Cardiac muscle cell (in vitro differentiated cells and primary cell): ENCODE measurements at places on chromosomes 4 and X. TPM values are rescaled to one million over a fixed set of nuclear protein-coding genes. Genes with fewer than 3 reads are reported as not detected.
A peak's percentile ranks its signal among the peaks of the same experiment; 100 is the strongest.

DNA sequence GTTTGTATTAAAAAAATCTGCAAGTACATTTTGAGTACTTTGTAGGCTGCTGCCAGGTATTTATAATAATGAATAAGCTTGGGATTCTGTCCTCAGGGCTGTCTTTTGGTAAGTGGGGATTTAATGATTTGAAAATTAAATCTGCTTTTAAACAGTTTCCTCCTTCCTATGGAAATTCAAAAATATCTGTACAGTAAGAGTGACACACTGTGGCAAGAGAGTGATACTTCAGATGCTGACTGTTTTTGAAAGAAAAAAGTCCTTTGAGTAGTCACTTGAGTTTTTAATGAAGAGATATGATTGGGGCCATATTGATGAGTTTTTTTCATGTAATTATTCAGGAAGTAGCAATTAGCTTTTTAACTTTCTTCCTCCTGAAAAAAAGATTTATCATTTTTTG, 49.2 kb downstream of the SMARCAD1 start:
- H3K27ac ChIP-seq, result no peak overlapping the region
- no peaks in the 10 kb centered on the region for H3K27me3 ChIP-seq
- no peak for DNase-seq
- no peak overlapping the region for H3K4me3 ChIP-seq
- no peaks in the 10 kb centered on the region for H3K4me1 ChIP-seq
- peaks cover 21% of the 10 kb centered on the region for H3K36me3 ChIP-seq

- no peaks in the 10 kb centered on the region for H3K27me3 ChIP-seq
- H3K27ac ChIP-seq, result no peak overlapping the region
- H3K4me1 ChIP-seq, result peaks cover 4% of the 10 kb centered on the region
- H3K4me3 ChIP-seq, result no peak overlapping the region
Observed at GRCh38 chrX:16658284-16658683, 8.3 kb downstream of the S100G start.

Gene RGN
- 5.7 and 15.4 TPM in 2 replicates for total RNA-seq

GRCh38 chr4:39102297-39102696, 40.3 kb downstream of the KLHL5 start:
- H3K27me3 ChIP-seq, result no peaks in the 10 kb centered on the region
- no peaks in the 10 kb centered on the region for H3K4me1 ChIP-seq
- no peak overlapping the region for H3K27ac ChIP-seq
- H3K4me3 ChIP-seq, result no peak overlapping the region
- H3K36me3 ChIP-seq, result no peaks in the 10 kb centered on the region
- no peak for DNase-seq

GRCh38 chr4:56371426-56372220, 15.7 kb downstream of the AASDH start:
- no peaks in the 10 kb centered on the region for H3K4me1 ChIP-seq
- no peaks in the 10 kb centered on the region for H3K27me3 ChIP-seq
- H3K4me3 ChIP-seq, result no peak overlapping the region
- H3K27ac ChIP-seq, result peak overlapping the region; percentile 21
- DNase-seq, result no peak

DNA sequence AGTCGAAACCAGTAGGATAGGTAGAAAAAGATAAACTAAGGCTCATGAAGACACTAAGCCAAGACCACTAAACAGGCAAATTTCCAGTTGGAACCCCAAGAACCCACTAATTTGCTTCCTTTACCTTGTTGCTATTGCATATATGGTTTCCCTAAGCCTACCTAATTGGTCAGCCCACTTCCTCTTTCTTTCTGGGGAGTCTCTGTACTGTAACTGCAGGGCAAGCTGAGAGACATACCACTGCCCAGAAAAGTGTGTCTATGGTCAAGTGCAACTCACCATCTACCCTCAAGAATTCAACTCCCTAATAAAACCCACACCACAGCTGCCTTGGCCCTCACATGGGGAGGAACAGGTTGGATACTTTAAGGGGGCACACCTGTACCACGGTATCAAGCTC, 28.6 kb downstream of the IDS start:
- no peak overlapping the region for H3K27ac ChIP-seq
- DNase-seq, result no peak
- no peaks in the 10 kb centered on the region for H3K36me3 ChIP-seq
- H3K27me3 ChIP-seq, result peaks cover under 1% of the 10 kb centered on the region

GRCh38 chr4:40570348-40571077, 59.2 kb downstream of the RBM47 start:
- H3K4me1 ChIP-seq, result peaks cover 1% of the 10 kb centered on the region
- H3K27ac ChIP-seq, result no peak overlapping the region
- H3K36me3 ChIP-seq, result no peaks in the 10 kb centered on the region
- H3K27me3 ChIP-seq, result no peaks in the 10 kb centered on the region
- DNase-seq, result no peak

DNA sequence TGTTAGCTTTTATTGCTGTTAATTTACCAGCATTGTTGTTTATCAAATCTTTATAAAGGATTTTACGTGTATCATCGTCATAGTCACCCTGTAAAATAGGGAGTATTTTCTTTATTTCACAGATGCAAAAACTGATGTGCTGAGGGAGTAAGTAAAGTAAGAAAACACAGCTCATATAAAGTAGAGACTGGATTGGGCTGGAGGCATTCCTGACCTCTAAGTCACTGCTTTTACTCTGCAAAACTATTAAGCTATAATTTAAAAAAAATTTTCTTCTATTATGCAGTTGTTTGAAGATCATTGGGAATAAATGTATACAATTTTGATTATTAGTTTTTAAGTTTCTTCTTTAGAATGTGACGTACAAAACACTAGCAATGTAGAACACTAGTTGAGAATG, 45.9 kb downstream of the NUDT6 start:
- no peak for DNase-seq
- H3K36me3 ChIP-seq, result no peaks in the 10 kb centered on the region
- H3K4me3 ChIP-seq, result no peak overlapping the region

GRCh38 chr4:146099585-146099984, 75.9 kb upstream of the LSM6 start:
- no peak overlapping the region for H3K27ac ChIP-seq
- H3K36me3 ChIP-seq, result no peaks in the 10 kb centered on the region
- no peak for DNase-seq
- H3K4me1 ChIP-seq, result no peaks in the 10 kb centered on the region
- no peaks in the 10 kb centered on the region for H3K27me3 ChIP-seq

- peak overlapping the region; percentile 22 for H3K27ac ChIP-seq
- H3K36me3 ChIP-seq, result no peaks in the 10 kb centered on the region
- no peaks in the 10 kb centered on the region for H3K27me3 ChIP-seq
- DNase-seq, result peak; percentile 15
- H3K4me1 ChIP-seq, result peaks cover 68% of the 10 kb centered on the region
Observed at GRCh38 chr4:138800421-138800820, 215.2 kb upstream of the NOCT start.

DNA sequence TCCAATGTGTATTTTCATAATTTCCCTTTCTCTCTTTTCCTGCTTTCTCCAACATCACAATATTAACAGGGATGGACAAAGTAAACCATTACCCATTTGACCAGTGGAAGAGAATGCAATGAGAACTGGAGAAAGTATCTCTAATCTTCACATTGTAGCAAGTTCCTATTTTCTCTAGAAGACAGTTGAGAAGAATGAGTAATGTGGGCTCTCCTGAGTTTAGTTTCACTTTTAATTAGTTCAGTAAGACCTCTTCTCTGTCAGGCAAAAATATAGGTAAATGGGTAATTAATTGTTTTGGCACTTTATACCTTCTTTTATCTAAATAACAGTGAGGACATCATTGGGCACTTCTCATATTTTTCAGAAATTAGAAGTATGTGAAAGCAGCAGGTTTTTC, 602.0 kb downstream of the GLUD2 start:
- DNase-seq, result no peak
- no peak overlapping the region for H3K4me3 ChIP-seq
- H3K36me3 ChIP-seq, result no peaks in the 10 kb centered on the region
- H3K27me3 ChIP-seq, result no peaks in the 10 kb centered on the region

- peak; percentile 47 for DNase-seq
- no peaks in the 10 kb centered on the region for H3K36me3 ChIP-seq
- H3K4me3 ChIP-seq, result no peak overlapping the region
- no peak overlapping the region for H3K27ac ChIP-seq
- peaks cover 28% of the 10 kb centered on the region for H3K27me3 ChIP-seq
Observed at GRCh38 chr4:41541687-41542094, 3.7 kb downstream of the LIMCH1 start.

GRCh38 chr4:138113819-138114400, 128.2 kb downstream of the SLC7A11 start:
- peaks cover 13% of the 10 kb centered on the region for H3K4me1 ChIP-seq
- H3K27me3 ChIP-seq, result no peaks in the 10 kb centered on the region
- DNase-seq, result no peak
- no peak overlapping the region for H3K4me3 ChIP-seq
- H3K36me3 ChIP-seq, result no peaks in the 10 kb centered on the region
- H3K27ac ChIP-seq, result peak overlapping the region; percentile 4

- no peaks in the 10 kb centered on the region for H3K27me3 ChIP-seq
- DNase-seq, result no peak
- H3K27ac ChIP-seq, result no peak overlapping the region
- H3K36me3 ChIP-seq, result no peaks in the 10 kb centered on the region
- no peak overlapping the region for H3K4me3 ChIP-seq
Observed at GRCh38 chr4:92516450-92516849, 212.7 kb downstream of the GRID2 start.

Gene MEPE
- total RNA-seq, result not detected in 2 replicates

DNA sequence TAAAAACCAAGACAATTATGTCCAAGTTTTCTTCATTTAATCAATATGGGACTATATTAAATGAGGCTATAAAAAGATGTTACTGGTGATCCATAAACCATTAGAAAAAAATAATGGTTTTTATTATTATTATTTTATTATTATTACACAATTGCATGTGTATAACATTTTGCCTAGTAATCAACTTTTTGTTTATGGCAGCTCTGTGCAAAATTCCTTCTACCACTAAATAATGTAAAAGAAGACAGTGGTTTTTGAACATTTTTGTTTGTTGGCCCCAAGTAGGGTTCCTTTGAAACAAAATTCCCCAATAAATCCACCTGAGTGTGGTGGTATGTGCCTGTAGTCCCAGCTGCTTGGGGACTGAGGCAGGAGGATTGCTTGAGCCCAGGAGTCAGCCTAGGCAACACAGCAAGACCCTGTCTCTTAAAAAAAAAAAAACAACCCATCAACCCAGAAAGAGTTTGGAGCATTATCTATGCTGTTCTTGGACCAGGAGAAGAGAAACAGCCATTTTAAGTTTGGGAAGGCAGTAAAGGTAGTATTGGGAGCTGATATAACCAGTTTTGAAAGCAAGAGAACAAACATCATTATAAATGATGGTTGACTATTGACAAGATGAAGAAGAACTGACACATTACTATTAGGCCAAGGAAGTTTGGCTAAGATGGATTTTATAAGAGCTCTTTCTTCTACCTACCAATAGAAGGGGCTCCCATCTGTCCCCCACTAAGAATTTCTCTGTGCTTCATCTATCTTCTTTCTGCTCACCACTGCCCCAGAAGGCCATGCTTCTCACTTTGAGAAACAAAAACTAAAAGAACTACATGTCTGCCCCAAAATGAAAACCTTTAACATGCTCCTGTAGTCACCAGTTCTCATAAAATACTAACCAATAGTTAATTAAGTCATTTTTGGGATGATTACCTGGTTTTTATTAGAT, 2.2 kb downstream of the TMEM156 start:
- no peaks in the 10 kb centered on the region for H3K36me3 ChIP-seq
- no peaks in the 10 kb centered on the region for H3K4me1 ChIP-seq
- H3K27me3 ChIP-seq, result no peaks in the 10 kb centered on the region
- H3K27ac ChIP-seq, result no peak overlapping the region
- H3K4me3 ChIP-seq, result no peak overlapping the region

Gene MTMR8
- 1.6 and 1.8 TPM in 2 replicates for total RNA-seq
